ENCODE measurements at places on chromosomes 2 and 18.

- no peak for DNase-seq
These were observed 23.0 kb downstream of the LYPD6 start for GRCh38 chr2:149353421-149353820.

DNA sequence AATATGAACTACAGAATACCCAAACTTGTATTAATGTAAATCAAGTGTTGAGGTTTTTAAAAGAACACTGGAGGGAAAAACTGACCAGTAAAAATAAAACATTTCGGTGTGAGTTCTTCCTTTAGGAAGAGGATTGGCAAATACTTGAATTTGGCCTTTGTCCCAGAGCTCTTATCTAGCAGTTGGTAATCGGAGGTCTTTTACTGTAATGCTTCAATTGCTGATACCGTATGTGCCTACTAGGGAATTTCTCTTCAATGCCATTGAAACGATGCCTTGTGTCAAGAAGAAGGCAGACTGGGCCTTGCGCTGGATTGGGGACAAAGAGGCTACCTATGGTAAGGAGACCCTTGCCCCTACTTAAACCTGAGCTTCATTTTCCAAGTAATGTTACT, 4.1 kb downstream of the RRM2 start:
- no peak for DNase-seq

GRCh38 chr2:70894765-70895164, 40.9 kb upstream of the ATP6V1B1 start:
- no peak for DNase-seq

DNA sequence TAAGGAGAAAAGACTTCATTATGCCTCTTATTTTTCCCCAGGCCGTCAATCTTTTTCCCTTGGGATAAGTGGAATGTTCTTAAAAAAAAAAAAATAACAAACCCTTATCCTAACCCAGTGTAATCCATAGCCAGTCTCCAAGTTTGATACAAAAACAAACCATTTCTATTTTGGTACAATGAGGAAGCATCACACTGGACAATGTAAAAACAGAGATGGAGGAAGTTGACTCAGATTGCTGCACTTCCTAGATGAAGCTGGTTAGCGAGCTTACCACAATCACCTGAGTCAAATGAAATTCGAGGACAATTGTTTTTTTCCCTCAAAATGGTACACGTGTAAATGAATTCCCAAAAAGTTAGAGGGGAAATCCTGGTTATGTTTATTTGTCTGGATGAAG, 259.7 kb downstream of the TCF4 start:
- DNase-seq: no peak

DNA sequence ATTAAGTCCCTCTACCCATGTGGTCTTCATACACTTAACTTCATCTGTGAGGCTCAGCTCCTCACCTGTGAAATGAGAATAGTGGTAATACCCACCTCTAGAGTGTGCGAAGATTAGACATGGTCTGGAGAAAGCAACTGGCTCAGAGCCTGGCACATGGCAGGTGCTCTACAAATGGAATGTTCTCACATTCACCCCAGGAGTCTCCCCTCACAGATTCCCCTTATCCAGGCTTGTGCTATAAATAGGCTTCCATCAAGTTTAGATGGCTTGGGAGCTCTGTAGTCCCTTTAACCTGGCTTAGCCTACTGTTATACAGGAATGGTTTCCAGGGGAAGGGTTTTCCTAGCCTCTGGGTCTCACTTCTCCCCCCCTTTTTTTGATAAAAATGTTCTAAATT, 455.9 kb downstream of the RNF144A start:
- DNase-seq: no peak

DNA sequence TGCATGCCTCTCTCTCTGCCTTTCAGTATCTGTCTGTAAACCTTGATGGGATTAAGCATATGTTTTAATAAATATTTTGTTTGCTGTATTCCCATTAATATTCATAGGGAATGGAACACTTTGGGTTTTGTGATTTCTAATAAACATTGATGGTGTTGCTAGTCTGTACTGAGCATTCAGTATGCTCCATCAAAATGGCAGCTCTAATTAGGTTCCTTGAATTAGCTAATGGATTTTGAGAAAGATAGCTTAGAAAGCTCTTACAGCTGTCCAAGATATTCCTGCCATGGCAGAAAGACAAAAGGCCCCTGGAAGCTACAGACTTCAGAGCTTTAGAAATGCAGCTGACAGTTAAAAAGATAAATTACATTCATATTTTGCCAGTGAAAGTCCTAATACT, 199.2 kb upstream of the NRP2 start:
- no peak for DNase-seq

GRCh38 chr2:25842155-25842554, 36.1 kb downstream of the ASXL2 start:
- DNase-seq: no peak

- DNase-seq: no peak
These were observed 1.2 kb downstream of the SATB2 start for GRCh38 chr2:199456383-199457146.

DNA sequence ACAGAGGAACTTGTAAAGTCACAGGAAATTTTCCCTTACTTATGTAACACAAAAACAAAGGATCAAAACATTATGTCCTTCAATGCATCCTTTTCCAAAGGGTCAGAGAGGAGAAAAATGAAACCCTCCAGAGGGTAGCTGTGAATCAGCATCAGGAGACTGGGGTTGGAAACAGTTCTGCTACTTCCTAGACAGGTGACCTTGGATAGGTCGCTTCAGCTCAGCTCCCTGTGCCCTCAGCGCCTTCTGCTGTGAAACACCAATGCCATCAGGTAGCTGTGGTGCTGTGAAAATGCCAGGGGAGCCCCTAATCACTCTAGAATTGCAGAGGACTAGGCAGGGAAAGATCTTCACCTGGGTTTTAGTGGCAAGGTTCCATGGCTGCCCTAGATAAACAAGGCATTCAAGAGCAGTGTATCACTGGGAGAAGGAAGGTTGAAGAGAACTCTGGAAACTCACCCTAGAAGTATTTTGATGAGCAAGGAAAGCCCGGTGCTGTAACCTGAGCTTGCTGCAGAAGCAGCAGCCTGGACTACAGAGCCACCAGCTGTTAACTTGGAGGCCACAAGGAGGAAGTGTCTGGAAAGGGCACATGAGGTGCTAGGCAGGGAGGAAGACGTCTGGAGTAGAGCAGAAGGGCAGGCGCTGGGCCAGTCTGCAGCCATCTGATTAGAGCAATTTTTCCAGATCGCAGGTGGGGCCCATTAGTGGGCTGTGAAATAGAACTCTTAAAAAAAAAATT, 100.7 kb upstream of the MCFD2 start:
- DNase-seq: no peak

GRCh38 chr2:121346407-121346806, 61.4 kb upstream of the TFCP2L1 start:
- no peak for DNase-seq

DNA sequence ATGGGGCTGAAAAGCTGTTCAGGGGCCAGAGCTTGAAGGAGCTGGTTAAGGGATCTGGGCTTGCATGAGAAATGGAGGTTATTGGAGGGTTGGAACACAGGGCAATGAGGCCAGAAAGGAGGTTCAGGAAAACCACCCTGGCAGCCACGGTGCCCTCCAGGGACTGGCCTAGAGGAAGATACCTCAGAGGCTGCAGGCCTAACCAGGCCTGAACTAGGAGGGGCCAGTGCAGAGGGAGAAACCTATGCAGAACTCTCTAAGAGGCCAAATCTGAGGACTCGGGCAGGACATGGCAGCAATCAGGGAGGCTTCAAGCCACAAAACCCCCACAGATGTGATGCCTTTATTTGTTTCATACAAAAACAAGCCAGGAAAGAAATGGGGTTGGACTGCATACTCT, 66.8 kb downstream of the BIN1 start:
- no peak for DNase-seq

- DNase-seq: no peak
These were observed 81.6 kb downstream of the SLC5A7 start for GRCh38 chr2:108067820-108068405.

GRCh38 chr2:236177604-236177966, 9.4 kb upstream of the GBX2 start:
- peak; percentile 83 for DNase-seq

DNA sequence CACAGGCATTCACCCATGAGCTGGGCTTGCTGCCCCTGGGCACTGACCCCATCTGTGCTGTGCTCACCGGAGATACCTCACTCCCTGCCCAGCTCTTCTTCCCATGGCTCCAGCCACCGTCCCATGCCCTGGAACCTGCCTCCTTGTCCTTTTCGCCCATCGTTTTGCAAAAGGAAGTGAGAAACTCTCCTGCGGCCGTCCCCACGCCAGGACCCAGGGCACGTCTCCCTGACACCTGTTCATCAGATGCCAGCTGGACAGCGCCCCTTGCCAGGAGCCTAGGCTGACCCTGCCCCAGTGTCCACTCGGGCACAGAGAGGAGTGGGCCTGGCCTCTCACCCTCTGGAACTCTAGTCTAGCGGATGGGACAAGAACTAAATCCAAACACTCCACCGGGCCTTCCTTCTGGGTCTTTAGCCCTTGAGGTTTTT, 238.6 kb downstream of the SEPTIN10 start:
- peak; percentile 31 for DNase-seq

DNA sequence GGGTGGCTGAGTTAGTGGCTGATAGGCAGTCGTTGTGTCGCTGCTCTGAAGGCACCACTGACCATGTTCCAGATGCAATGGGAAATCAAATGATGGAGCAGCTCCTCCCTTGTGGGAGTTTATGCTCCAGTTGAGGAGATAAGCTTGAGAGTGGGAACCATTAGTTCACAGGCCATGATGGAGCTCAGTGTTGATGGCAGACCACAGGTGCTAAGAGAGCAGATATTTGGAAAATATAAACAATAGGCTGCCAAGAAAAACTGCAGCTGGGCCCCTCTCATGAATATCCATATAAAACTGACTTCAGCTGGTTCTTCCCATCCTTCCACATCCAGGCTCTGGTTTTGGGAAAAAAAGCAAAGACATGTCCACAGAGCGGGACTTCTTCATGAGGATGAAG, 63.1 kb downstream of the EPAS1 start:
- DNase-seq: no peak

DNA sequence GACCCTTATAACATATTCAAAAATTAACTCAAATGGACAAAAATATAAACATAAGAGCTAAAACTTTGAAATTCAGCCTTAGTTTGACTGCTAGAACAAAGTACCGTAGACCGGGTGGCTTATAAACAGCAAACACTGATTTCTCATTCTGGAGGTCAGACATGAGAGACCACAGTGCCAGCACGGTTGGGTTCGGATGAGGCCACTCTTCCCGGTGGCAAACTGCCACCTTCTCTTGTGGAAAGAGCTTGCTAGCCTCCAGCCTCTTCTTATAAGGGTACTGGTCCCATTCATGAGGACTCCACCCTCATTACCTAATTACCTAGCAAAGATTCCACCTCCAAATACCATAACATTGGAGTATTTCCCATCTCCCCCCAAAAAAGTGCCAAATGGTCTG, 91.3 kb downstream of the FAM210A start:
- no peak for DNase-seq

DNA sequence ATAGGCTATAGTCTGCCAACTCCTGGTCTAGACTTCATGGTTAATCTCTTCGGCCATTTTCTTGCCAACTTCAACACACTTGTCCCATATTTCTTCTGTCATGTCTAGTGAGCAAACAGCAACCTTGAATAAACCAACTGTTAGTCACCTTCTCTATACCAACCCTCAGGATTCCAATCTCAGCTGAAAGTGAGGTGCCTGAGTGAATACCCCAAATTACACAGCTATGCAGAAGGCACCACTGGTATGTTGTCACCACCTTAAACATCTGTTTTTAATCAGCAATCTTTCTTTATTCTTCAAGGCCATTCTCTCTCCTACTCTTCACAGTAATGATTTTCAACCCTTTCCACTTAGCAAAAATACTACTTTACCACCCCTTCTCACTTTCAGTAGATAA, 39.3 kb downstream of the THOC1 start:
- DNase-seq: no peak

- no peak for DNase-seq
These were observed 205.2 kb upstream of the CHAC2 start for GRCh38 chr2:53562407-53562806.

Measured in ecto neural progenitor cell (in vitro differentiated cells).